ENCODE measurements at places on chromosomes 5 and 9.

- DNase-seq: no peak
Measured at GRCh38 chr5:92923885-92924284, 657.1 kb downstream of the NR2F1-AS1 start.

GRCh38 chr9:103991698-103992097, 102.4 kb upstream of the SMC2 start:
- DNase-seq: no peak

- no peak for DNase-seq
Measured at GRCh38 chr5:84642795-84643194, 258.1 kb upstream of the EDIL3 start.

DNA sequence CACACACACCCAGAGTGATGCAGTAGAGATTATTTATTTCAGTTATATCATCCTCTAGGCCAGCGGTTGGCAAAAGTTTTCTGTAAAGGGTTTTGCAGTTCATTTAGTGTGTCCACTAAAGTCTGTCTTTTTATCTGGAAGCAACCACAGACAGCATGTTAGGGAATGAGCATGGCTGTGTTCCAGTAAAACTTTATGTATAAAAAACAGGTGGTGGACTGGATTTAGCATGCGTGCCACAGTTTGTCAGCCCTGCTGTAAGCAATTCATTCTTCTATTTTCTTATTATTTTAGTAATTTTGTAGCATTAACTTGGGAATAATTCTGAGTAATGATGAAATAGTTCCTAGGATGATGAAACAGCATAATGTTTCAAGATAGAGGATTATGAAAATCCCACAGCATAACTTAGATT, 51.7 kb downstream of the CCNH start:
- DNase-seq: no peak

GRCh38 chr5:1193591-1193985, 7.8 kb upstream of the SLC6A19 start:
- DNase-seq: no peak

DNA sequence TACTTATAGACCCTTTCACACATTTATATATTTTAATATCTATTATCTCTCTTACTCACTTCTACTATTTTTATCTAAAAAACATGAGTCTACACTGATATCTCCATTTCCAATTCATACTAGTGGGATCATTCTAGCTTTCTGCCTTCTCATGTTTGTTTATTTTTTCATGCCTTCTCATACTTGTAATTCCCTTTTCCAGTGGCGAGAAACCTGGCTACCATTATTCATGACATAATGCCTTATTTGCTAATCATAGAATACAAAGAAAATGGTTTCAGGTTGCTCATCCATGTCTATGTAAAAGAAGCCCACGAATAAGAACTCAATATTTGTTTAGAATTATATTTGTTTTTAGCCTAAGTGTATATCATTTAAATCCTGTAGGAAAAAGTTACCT, 232.7 kb upstream of the ACTBL2 start:
- no peak for DNase-seq

DNA sequence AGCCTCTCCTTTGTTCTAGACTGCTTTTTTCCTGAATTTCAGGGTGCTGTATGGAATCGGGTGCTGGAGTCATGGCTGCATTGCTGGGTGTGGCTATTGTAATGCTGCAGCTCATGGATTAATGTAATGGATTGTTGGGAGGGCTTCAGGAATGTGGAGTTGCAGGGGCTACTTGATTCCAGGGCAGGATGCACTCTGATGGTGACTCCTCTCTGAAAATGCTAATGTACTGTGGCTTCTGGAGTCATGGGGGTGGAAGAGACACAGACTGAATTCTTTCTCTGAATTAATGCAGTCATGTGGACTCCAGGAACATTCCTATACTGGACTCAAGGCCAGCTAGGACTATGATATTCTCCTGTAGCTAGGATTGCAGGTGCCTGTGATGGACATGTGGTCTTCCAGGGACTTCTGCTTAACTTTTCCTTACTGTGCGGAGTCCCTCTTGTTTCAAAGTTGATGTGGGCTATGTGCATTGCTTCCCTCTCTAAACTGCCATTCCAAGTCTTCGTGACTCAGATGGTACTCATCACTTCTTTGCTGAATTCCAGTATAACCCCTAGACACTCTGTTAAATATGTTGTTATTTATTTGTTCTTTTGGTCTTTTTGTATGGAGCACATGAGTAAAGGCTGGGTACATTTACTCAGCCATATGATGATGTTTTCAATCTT, 396.2 kb downstream of the KCTD16 start:
- DNase-seq: no peak

- peak; percentile 84 for DNase-seq
Measured at GRCh38 chr5:39424736-39425637, at the start of gene DAB2. Gene DAB2, minus strand, starts transcription at chr5:39424980. Its CDS starts 30,660 bp downstream, at chr5:39394320.

DNA sequence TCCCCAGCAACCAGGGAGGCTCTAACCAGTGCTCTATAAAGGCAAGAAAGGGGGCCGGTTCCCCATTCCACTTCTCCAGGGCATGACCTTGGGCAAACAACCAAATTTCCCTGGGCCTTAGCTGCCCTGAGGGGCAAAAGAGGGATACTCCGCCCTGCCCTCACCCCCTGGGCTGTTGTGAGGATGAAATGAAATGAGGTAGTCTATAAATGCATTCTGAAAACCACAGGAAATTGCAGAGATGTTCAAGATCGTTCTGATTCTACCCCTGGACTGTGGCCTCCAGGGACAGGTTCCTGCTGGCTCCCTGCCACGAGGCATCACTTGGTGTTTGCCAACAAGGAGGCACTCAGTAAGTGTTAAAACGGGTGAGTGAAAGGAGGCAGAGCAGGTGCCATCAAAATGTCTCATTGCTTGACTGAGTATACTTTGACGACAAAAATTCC, 5.7 kb downstream of the RAPGEF1 start:
- no peak for DNase-seq

DNA sequence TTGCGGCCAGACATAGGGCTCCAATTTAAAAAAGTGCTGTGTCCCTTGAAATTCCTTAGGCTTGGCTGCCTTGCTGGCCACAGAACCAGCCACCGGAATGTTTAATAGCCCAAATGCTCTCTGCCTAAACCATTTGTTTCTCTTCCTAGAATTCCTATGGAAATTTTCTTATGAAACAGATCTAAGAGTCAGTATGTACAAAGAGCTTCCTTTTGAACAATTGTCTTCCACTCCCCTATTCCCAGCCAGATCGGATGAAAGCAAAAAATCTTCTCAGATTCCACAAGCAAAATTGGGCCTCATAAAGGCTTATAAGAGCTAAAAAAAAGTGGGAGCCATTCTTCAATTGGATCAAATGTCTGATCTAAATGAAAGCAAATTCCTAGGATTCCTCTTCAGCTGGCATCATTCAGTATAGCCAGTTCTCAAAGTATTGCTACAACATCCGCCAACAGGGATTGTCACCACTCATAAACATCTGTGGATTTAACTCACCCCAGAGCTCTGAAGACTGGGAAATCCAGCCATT, 104.3 kb downstream of the CEMIP2 start:
- no peak for DNase-seq

DNA sequence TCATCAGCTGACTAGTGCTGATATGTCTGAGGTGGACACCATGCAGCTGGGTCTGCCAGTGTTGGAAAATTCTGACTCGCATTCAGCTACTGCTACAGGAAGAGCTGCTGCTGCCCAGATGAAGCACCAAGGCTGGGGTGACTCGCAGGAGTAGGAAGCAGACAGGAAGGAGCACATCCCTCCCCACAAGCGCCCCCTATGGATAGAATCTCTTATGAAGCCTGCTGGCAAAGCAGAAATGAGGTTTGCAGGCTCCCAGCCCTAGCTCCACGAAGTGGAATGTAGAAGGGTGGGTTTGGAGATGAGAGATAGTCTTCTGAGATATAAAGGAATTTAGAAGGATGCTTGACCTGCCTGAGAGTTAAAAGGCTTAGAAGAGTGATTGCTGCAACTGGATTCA, 443.0 kb downstream of the ACTL7B start:
- DNase-seq: no peak

DNA sequence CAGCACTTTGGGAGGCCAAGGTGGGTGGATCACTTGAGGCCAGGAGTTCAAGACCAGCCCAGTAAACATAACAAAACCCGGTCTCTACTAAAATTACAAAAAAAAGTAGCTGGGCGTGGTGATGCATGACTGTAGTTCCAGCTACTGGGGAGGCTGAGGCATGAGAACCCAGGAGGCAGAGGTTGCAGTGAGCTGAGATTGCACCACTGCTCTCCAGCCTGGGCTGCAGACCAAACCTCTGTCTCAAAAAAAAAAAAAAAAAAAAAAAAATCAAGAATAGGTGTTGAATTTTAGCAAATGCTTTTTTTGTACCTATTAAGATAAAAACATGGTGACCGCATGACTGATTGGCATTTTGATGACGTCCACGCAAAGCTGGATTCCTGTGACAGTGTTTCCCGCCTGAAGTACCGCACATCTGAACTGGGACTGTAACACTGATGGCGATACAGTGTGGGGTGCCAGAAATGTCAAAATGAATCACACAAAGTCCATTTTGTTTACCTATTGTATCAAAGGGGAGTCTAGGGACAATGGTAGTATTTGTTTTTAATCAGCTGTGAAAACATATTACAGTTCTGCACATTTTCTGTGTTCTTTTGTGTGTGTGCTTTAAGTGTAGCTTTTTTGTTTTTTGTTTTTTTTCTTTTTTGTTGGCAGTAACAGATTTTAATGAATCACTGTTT, 23.2 kb upstream of the TBC1D9B start:
- no peak for DNase-seq

- no peak for DNase-seq
Measured at GRCh38 chr5:73265641-73266040, 92.6 kb downstream of the TMEM174 start.

DNA sequence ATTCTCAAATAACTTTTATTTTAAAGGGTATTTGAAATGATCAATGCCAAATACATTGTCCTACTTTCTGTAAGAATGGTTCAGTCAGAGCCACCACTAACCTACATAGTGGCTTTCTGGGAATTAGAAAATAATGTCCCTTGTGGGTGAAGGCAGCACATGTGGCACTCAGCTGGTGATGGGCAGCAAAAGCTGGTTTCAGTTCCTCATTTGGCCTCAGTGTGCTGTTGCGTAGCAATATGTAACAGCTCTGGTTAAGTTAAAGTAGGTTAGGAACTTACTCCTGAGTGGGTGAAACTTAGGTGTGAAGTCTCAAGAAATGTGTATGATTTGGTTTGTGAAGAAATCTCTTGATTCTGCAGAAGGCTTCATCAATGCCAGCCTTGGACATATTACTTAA, 99.6 kb upstream of the SPEF2 start:
- DNase-seq: no peak
